ENCODE measurements at places on chromosomes 16 and 17. TPM values are rescaled to one million over a fixed set of nuclear protein-coding genes. Genes with fewer than 3 reads are reported as not detected.

GRCh38 chr17:21001111-21001812 is 41.5 kb downstream of the USP22 start:
- H3K4me3 ChIP-seq, result no peak overlapping the region
- no peaks in the 10 kb centered on the region for H3K27me3 ChIP-seq
- no peak overlapping the region for H3K27ac ChIP-seq
- peaks cover 4% of the 10 kb centered on the region for H3K36me3 ChIP-seq

DNA sequence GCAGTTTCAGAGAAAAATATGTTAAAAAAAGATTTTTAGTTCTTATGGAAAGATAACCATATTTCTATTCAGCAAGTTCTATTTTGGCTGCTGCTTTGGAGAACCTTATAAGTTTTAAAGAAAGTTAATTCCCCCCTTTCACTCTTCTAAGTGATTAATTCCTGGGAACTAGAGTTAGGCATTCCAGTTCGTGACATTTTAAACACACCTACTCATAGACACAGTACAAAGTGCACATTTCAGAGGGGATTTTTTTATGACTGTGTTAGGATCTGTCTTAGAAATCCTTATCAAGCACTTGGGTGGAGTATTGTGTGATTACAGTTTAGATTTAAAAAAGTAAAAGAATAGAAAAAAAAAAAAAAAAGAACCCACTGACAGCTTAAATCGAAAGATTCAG is 3.5 kb upstream of the CDH11 start:
- no peak for DNase-seq
- peaks cover 29% of the 10 kb centered on the region for H3K27me3 ChIP-seq
- H3K4me1 ChIP-seq, result peaks cover 7% of the 10 kb centered on the region
- H3K36me3 ChIP-seq, result no peaks in the 10 kb centered on the region
- no peak overlapping the region for H3K4me3 ChIP-seq

DNA sequence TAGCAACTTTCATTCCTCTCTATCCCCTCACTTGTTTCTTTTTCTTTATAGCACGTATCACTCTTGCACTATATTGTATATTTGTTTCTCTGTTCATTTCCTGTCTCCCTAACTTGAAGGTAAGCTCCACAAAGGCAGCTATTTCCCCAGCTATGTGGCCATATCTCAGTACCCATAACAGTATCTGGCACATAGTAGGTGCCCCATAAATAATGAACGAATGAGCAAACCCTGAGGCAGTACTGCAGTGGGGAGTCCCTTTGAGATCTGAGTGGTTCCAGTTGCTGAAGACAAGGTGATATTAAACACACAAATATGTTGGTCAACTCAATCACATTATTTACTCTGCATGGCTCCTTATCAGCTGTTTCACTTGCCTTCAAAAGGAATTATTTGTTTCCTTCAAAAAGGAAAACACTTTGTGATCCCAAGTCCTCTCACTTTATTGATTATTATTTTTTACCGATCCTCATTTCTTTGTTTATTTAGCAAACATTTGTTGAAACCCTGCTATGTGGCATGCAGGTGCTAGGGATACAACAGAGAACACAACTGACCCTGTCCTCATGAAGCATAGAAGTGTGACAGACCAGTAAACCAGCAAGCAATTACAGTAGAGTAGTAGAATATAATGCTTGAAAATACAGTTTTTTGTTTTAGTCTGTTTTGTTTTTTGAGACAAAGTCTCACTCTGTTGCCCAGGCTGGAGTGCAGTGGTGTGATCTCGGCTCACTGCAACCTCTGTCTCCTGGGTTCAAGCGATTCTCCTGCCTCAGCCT is 5.7 kb upstream of the ADAP2 start:
- H3K36me3 ChIP-seq, result no peaks in the 10 kb centered on the region
- no peak overlapping the region for H3K4me3 ChIP-seq
- no peaks in the 10 kb centered on the region for H3K4me1 ChIP-seq
- H3K27me3 ChIP-seq, result peaks cover 19% of the 10 kb centered on the region

GRCh38 chr16:13634959-13635358 is 285.0 kb upstream of the ERCC4 start:
- no peak for DNase-seq
- no peaks in the 10 kb centered on the region for H3K27me3 ChIP-seq
- no peaks in the 10 kb centered on the region for H3K36me3 ChIP-seq
- no peaks in the 10 kb centered on the region for H3K4me1 ChIP-seq
- no peak overlapping the region for H3K4me3 ChIP-seq

DNA sequence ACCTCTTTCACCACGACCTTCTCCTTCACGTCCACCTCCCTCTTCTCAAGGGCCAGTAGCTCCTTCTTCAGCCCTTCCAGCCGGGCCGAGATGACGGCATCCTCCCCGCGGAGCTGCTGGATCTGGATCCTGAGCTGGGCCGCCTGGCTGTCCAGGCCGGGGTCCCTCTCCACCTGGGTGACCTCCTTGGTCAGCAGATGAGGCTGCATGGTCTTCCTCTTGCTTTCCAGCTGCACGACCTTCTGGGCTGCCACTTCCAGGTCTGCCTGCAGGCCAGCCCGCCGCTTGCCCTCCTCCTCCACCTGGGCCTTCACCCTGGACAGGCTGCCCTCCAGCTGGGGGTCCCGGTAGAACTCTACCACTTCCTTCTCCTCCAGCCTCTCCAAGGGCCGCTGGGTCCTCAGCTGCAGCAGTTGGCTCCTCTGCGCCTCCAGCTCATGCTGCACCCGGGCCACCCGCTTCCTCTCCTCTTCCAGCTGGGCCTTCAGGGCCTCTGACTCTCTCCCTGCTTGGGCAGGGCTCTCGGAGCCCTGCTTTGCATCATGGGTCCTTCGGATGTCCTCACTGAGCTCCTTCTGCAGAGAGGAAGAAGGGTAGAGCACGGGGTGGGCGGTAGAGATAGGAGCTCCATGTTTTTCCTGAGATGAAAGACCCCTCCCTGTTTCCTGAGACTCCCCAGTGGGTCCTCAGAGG is 9.5 kb downstream of the CDK3 start:
- H3K27ac ChIP-seq, result no peak overlapping the region
- no peaks in the 10 kb centered on the region for H3K4me1 ChIP-seq
- no peak for DNase-seq
- no peaks in the 10 kb centered on the region for H3K36me3 ChIP-seq
- no peak overlapping the region for H3K4me3 ChIP-seq
- H3K27me3 ChIP-seq, result no peaks in the 10 kb centered on the region

DNA sequence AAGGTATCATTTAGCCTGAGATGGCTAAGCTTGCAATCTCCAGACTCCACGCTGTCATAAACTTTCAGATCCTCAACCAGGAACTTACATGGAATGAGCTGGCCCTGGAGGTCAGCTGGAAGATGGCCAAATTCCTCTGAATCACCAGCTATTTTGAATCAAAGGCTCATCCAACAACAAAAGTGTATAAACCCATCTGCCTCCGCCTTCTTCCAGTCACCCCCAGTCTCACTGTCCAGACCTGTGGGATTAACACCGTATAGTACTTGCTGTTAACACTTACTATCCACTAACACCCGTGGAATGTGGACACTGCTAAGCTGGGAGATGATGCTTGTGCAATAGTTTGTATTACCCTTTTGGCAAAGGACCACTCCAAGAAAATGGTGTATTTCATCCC is 1.9 kb upstream of the LCMT1 start:
- no peaks in the 10 kb centered on the region for H3K36me3 ChIP-seq
- no peaks in the 10 kb centered on the region for H3K27me3 ChIP-seq
- no peak overlapping the region for H3K27ac ChIP-seq

DNA sequence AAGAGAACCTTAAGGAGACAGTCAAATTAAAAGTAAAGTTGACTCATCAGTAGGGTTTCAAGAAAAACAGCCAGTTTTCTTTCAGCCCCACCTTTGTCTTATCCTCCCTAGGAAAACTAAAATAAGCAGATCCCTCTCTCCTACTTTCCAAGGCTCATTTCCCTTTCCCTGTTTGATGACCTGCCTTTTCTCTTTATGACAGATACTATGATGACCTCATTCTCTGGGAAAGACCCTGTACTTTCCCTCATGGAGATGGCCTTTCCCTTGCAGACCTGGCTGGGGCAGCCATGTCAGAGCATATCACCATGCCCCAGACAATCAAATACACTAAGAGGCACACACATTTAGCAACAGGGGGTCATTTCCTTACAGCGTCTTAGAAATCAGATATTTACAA is 53.6 kb downstream of the GPR139 start:
- no peak for DNase-seq
- H3K4me1 ChIP-seq, result no peaks in the 10 kb centered on the region
- no peak overlapping the region for H3K4me3 ChIP-seq
- no peaks in the 10 kb centered on the region for H3K27me3 ChIP-seq
- H3K27ac ChIP-seq, result no peak overlapping the region

DNA sequence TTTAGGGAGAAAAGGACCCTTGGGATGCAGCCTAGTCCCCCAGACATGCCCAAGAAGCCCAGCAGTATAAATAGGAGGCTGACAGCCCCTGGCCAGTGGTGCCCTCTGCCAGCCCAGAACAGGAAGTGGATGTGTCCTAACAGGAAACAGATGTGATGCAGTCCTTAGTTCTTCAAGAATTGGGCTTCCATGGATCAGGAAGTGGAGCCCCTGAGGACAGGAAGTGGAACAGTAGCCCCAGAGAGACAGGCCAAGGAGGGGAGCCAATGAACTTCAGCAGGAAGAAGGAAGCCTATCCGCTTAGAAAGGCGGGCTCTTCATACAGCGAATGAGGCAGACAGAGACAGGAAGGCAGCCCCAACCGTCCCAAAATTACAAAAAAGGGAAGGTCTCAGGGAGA is 7.2 kb downstream of the CTF1 start:
- H3K27me3 ChIP-seq, result peaks cover 13% of the 10 kb centered on the region
- H3K36me3 ChIP-seq, result no peaks in the 10 kb centered on the region
- no peak overlapping the region for H3K4me3 ChIP-seq
- no peak for DNase-seq

DNA sequence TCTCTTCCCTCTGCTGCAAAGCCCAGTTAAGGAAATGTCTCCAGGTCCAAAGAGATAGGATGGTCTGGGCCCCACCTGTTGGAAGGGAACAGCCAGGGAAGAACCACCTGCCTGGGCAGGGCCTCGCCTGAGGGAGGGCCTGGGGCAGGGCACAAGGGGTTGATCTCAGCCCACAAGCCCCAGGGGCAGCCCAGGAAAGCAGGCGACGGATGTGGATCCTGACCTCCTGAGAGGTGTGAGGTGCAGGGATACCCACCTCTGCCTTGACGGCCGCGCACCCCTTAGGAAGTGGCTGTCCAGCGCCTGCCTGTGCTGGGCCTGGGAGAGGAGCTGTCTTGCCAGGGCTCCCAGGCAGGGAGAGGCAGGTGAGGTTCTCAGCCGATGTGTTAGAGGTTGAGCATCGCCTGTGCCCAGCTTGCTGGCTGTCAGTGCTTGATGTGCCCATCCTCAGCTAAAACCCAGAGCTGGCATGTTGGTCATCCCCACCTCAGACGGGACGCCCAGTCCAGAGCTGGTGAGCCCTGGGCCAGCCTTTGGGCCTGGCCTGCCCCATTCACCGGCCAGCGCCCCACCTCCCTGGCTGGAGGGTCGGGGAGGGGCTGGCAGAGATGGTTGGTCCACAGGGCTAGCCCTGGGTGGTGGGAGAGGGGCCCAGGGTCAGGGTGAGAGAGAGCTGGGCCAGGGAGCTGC is 434 bp downstream of the CEMP1 start:
- DNase-seq, result no peak
- no peaks in the 10 kb centered on the region for H3K36me3 ChIP-seq
- no peak overlapping the region for H3K4me3 ChIP-seq
- H3K27me3 ChIP-seq, result peaks cover 13% of the 10 kb centered on the region

DNA sequence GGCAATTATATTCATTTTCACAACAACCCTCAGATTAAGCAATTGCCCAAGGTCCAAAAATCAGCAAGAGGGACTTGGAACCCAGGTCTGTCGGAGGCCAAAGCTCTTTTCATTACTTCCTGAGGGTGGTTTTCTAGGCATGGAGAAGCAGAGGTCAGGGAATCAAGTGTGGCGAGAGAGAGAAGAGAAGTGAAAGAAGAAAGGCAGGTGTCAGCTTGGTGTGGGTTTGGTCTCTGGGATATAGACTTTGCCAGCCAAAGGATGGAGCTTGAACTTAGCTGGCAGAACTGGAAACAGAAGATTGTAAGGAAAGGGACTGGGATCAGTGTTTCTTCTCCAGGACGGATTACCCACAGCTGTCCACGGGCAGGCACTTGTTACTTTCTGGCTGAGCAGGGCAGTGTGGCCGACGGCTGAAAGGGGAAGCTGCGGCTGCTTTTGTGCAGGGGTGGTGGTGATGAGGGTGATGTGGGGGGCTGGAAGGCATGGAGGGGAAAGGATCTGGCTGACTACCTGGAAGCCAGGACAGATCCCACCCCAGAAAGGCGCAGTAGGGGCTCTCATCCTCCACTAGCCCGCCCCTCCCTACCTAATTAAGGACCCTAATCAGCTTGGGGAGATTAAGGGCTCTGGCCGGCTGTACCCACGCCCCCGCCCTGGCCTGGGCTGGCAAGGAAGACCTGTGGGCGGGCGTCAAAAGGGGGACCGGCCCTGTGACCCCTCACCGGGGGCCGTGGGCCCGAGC is at the start of gene GUCY2D:
GUCY2D (plus strand) TSS at position 640 of the 745 bp plus-strand sequence. CDS start 433 bp downstream, outside the sequence.
- no peak within 1 kb of the TSS for H3K27ac ChIP-seq
- peaks cover 10% of the 10 kb centered on the region for H3K4me1 ChIP-seq
- H3K27me3 ChIP-seq, result peaks cover 67% of the 10 kb centered on the region
- peak within 1 kb of the TSS; percentile 42 for H3K4me3 ChIP-seq

- no peak overlapping the region for H3K27ac ChIP-seq
- no peaks in the 10 kb centered on the region for H3K36me3 ChIP-seq
- no peak overlapping the region for H3K4me3 ChIP-seq
- no peak for DNase-seq
These were observed 27.9 kb downstream of the SLFN12 start for GRCh38 chr17:35404360-35404759.

- H3K36me3 ChIP-seq, result no peaks in the 10 kb centered on the region
- H3K4me3 ChIP-seq, result no peak overlapping the region
- no peak overlapping the region for H3K27ac ChIP-seq
- no peaks in the 10 kb centered on the region for H3K27me3 ChIP-seq
- H3K4me1 ChIP-seq, result peaks cover 13% of the 10 kb centered on the region
These were observed 204.1 kb upstream of the NLRP1 start for GRCh38 chr17:5788266-5788900.

GRCh38 chr17:44848961-44849489 is 1.3 kb downstream of the HIGD1B start:
- no peaks in the 10 kb centered on the region for H3K36me3 ChIP-seq
- H3K4me1 ChIP-seq, result peaks cover 5% of the 10 kb centered on the region
- H3K4me3 ChIP-seq, result no peak overlapping the region
- no peaks in the 10 kb centered on the region for H3K27me3 ChIP-seq
- H3K27ac ChIP-seq, result no peak overlapping the region

The TBC1D3E gene
- not detected for total RNA-seq

The SPATA22 gene
- total RNA-seq, result not detected

The ABCC3 gene
- total RNA-seq, result not detected

The PIPOX gene
- 8.8 TPM for total RNA-seq

Measured in neural progenitor cell (in vitro differentiated cells).